HepG2 (cell line): ENCODE measurements at places on chromosomes 2 and 18. TPM values are rescaled to one million over a fixed set of nuclear protein-coding genes. Genes with fewer than 3 reads are reported as not detected.

The SCYGR4 gene
- not detected in 2 replicates for polyA plus RNA-seq

The MRO gene
- polyA plus RNA-seq, result not detected in 2 replicates

The VWC2L gene
- not detected in 2 replicates for polyA plus RNA-seq

The RBBP8 gene
- 10.9 and 14.2 TPM in 2 replicates for polyA plus RNA-seq

The ABCB11 gene
- not detected in 2 replicates for polyA plus RNA-seq

The SCN3A gene
- polyA plus RNA-seq, result 0.03 TPM in 1 of 2 replicates, not detected in the other

The VPS54 gene
- 66.7 and 77.5 TPM in 2 replicates for polyA plus RNA-seq

The NUP35 gene
- 14.8 and 16.9 TPM in 2 replicates for polyA plus RNA-seq

The C18orf54 gene
- 0.94 and 1.8 TPM in 2 replicates for polyA plus RNA-seq

The ABCG5 gene
- 38.8 and 39.0 TPM in 2 replicates for polyA plus RNA-seq

The TLX2 gene
- polyA plus RNA-seq, result 0.05 and 0.09 TPM in 2 replicates

The CNTNAP5 gene
- polyA plus RNA-seq, result not detected in 2 replicates

The SIX3 gene
- not detected in 2 replicates for polyA plus RNA-seq
